Endothelial cell of umbilical vein (primary cell): ENCODE measurements at places on chromosomes 7 and 10. TPM values are rescaled to one million over a fixed set of nuclear protein-coding genes. Genes with fewer than 3 reads are reported as not detected.

GRCh38 chr10:42553064-42553407 lies 85.3 kb downstream of the ZNF33B start:
- DNase-seq = no peak

DNA sequence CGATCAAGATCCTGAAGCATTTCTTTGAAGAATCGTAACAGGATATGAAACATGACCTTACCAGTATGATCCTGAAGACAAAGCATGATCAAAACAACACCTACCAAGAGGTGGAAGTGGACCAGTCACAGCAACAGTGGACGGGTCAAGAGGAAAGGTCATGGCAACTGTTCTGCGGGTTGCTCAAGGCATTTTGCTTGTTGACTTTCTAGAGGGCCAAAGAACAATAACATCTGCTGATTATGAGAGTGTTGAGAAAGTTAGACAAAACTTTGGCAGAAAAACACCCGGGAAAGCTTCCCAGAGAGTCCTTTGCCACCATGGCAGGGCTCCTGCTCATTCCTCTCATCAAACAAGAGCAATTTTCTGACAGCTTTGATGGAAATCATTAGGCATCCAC lies 65.6 kb upstream of the LRRC18 start:
- DNase-seq = no peak

DNA sequence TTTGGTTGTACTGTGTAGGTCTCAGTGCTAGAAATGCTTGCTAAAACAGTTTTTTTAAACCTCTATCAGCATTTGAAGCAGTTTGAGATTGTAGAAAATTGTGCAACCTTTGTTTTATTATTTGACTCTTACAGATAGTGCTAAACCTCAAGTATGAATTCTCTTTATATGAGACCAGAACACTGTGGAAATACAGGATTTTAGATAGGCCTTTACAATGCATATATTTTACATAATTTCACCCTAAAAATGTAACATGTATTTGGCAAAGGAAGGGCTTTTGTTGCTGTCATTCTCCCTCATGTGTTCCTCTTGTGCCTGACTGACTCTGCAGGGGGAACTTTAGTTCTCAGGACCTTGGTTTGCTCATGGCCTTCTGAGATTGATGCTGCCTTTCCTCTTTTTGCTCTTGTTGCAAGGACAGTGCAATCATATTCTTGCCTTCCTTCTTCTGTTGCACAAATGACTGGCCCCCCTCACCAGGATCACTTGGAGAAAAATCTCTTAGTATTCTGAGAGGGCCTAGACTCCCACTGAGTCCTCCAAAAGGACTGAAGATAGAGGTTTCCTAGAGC lies 188.7 kb downstream of the PPP1R9A start:
- DNase-seq = no peak

DNA sequence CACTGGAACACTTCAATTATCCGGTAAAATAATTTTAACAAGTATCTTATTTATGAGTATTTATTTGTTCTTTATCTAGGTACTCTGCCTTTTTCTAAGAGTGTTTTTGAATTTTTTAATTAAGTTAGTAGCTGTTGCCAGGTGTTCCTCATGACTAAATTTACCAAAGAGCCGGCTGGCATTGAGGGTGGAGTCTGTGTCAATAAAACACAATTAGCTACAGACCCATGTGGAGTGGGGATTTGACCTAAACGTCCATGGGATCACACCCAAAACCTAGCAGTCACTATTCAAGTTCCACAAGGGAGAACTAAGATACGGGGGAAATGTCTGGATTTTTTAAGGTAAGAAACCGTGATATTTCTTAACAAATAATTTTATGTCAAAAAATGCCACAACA lies 9.8 kb downstream of the SLC16A12 start:
- DNase-seq = no peak

GRCh38 chr7:108316708-108317107 lies 139.5 kb downstream of the NRCAM start:
- DNase-seq = no peak

DNA sequence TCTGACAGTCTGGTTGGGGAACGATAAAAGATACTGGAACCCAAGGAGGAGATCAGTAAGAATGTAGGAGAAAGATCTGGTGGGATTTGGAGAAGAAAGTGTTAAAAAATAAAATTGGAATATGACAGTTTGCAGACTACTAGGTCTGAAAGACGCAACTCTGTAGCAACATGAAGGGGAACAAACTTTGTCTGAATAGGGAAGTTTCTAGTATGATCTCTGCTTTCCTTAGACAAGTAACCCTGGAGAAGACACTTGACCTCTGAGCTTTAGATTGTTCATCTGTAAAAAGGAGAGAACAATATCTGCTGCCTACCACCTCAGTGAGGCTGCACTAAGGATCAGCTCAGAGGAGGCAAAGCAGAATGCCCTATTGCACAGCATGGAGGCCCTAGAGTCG lies 3.0 kb upstream of the PRSS1 start:
- DNase-seq = no peak

Gene MCM10
- total RNA-seq = 28.7 and 31.6 TPM in 2 replicates

Gene KIAA1549
- total RNA-seq = 10.9 and 12.4 TPM in 2 replicates

Gene MSRB2
- total RNA-seq = 16.2 and 19.4 TPM in 2 replicates

Gene EN2
- not detected in 2 replicates for total RNA-seq

Gene SLC26A5
- total RNA-seq = not detected in 2 replicates

Gene NCAPG2
- 62.3 and 66.9 TPM in 2 replicates for total RNA-seq
